ENCODE measurements at places on chromosomes 7 and 10.
A peak's percentile ranks its signal among the peaks of the same experiment; 100 is the strongest.

DNA sequence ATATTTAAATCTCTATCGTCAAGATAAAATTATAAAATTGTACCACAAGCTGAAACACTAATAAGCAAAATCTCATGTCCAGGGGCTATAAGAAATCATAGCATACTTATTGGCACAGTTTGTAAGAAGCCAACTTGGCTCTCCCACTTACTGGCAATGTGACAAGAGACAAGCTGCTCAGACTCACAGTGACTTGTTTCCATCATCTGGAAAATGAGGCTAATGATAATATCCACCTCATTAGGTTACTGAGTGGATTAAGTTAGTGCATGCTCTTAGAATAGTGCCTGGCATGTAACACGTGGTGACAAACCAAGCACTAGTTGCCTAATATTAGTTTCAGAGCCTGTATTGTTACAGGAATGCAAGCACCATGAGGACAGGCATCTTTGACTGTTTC is 234.4 kb downstream of the GLI3 start:
- no peak for DNase-seq

- no peak for DNase-seq
Observed at GRCh38 chr7:107045195-107045960, 873 bp downstream of the PRKAR2B start.

- DNase-seq = peak; percentile 26
Observed at GRCh38 chr7:112162142-112162766, 43.9 kb downstream of the DOCK4 start.

DNA sequence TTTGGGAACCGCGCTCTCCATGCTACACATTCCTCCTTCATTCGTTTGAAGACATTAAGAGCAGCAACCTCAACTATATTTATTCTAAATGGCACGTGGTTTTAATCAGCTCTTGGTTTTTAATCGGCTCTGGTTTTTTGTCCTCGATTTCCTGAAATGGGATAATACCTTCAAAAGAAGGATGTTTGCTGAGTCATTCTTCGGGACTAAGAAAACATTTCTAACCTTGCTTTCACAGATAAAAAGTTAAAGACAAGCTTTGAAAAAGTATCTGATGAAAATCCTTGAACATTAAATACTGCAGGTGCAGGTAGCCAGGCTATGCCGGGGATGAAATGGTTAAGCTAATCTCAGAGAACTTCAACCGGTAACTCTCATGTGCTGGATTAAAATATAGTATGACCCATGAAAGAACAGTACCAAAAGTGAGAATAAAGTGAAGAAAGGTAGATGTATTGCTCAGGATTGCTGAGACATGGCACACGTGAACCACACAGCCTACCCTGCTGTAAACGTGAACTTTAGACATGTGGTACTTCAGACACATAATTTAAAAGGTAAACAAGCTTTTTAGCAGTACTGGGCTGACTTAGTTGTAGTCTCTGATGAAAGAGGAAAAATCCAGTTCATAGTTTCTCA is 89.1 kb downstream of the PTPRN2 start:
- no peak for DNase-seq

DNA sequence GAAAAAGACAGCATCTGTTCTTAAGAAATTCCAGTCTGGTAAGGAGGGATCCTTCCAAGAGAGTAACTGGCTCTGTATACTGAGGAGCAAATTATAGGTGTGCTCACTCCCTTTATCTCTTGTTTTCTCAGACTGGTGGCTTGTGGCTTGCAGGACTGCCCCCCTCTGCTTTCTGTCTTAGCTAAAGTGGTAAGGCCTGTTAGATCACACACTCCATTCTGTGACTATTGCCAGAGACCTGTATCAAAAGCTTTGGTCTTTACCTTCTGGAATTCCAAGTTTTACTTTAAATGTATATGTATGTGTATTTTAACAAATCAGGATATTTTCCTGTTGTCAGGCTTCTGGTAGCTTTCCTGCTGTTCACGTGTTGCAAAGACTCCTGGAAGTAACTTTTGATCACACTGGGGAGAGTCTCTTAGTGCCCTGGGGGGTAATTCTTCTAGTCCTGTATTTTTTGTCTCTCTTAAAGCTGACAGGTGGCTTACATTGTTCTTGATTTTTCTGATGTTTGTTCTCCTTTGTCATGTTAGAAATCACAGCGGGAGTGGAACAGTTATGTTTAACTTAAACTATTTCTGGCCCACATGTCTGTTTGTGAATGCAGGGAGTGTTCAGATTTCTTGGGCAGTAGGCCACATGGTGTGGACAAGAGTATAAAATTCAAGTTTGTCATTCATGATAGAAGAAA is 99.0 kb downstream of the PLPP4 start:
- no peak for DNase-seq

GRCh38 chr10:122454603-122455080 is at the start of gene ARMS2:
Gene ARMS2 (plus strand): TSS chr10:122454653. CDS start chr10:122454728, 75 bp downstream.
- no peak for DNase-seq

DNA sequence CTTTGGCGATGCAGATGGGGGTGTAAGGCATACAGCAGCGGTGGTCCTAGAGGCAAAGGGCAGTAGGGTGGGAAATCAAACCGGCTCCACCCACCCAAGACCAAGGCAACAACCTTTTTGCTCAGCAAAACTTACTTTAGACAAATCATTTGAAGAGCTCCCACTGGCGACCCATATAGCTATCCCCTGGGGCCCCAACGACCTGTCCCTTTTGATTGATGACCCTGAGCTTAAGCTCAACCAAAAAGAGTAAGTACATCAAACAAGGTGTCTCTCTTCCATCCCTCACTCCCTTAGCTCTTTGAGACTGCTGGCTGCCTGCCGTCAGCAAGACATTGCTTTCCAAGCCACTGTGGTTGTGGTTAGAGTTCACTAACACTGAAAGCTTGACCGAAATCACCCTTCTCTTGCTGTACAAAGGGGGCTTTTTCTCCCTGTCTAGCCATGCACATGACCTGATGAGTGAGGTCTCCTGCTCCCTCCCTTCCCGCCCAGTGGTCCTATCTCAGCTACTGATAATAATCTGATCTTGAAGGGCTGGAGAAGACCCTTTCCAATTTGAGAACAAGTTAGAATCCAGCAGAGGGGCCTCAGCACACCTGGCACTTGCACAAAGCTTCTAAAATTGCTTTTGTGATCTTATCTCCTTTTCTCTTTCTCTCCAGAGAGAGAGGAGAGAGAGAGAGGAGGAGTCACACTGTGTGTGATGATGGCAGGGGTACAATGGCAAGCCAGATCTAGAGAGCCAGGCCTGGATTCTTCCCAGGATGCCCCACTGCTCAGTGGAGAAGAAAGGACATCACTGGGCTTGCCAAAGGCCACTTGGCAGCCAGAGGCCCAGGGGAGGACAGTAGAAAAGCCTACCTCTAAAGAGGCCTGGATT is 42.2 kb downstream of the XPNPEP1 start:
- no peak for DNase-seq

DNA sequence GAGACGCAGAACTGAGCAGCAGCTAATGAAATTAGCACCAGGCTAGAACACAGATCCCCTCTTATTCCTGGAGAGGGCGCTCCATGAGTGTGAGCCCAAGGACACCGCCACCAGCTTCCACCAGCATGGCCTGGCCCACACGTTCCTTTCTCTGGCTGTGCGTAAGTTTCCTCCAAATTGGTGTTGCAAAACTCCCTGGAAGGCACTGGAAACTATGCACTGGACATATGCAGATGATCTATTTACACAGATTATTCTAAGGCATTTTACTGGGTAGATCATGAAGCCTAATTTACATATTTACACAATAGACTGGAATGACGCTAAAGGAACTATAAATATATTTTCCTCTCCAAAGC is 455.6 kb upstream of the FOXK1 start:
- no peak for DNase-seq

GRCh38 chr10:53601260-53601875 is 828.8 kb upstream of the MBL2 start:
- DNase-seq = peak; percentile 22

DNA sequence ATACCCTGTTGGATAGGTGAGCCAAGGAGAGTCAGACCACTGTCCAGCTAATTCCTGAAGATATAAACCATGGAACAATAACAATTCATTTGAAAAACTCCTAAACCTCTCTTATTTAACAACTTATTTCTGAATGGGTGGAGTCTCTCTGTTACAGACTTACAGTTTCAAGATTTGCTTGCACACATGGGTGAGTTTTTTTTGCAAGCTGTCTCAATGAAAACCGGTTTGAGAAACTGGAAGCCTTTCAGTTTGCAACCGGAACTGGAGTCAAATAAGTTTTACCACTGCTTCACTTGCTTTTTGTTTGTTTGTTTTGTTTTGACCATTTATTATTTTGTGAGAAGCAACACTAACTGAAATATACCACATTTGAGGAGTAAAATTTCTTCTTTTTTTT is 243.8 kb downstream of the MTERF1 start:
- no peak for DNase-seq

DNA sequence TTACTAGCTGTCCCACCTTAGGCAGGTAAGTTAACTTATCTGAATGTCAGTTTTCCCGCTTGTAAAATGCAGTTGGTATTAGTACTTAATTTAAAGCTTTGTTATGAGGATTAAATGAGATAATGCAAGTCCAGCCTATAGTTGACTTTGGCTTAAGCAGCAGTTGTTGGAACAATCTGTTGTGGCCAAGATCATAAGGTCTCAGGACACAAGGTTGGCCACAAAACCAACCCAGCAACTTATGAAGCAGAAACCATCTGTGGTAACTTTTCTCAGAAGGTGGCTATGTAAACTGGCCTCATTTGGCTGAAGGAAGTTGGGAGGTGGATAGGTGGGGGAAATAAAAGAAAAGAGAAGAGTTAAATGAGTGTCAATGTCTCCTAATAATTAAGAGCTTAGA is 29.4 kb downstream of the ENTPD1 start:
- DNase-seq = no peak

DNA sequence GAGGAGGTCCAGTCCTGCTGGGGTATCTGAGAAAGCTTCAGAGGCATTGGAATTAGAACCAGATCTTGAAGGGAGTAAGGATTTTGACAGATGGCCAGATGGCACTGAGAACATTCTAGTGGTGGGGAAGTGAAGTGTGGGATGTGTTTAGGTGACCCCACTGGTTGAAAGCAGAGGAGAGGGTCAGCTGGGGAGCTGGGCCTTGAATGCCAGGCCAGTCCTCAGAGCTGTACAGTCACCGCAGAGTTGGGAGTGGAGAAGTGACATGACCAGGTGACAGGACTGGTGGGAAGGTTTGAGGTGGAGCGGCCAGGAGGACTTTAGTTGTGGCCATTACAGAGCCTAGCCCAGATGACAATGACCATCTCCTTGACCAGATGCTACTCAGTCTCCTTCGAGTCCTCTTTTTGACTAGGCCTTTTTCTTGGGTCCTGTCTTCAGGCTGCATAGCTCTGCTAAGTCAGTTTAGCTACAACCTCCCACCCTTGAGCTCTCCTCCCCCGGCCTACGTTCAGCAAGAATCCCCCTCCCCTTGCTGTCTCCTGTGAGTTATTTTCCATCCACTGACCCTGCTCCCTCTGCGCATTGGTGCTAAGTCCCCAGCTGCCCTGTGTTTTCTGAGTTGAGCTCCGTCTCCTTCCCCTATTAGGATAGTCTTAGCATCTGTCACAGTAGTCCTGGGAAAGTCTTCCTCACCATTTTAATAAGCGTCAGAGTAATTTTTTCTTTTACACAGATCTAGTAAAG is 56.3 kb downstream of the CCNY start:
- DNase-seq = peak; percentile 55

GRCh38 chr7:44329081-44329480 is 3.7 kb upstream of the CAMK2B start:
- DNase-seq = no peak

- DNase-seq = no peak
Observed at GRCh38 chr10:109678857-109679256, 244.5 kb downstream of the XPNPEP1 start.

- DNase-seq = no peak
Observed at GRCh38 chr7:132486274-132486610, 90.0 kb downstream of the PLXNA4 start.

DNA sequence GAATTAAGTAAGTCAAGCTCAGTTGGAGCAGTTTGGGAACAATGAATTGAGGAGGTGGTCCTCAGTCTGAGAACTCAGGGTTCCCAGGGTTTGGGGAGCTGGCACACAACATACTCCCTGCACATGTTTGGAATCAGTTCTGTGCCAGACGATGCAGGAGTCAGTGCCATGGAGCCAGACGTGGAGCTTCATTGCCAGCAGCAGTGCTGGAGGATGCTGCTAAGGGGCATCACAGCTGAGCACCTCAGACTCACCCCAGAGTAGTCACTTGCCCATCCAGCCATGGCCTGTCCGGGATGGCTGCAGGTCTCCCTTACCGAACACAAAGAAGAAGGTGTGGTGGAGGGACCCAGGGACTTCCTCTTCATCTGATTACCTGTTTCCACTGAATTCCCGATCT is 7.9 kb downstream of the GIMAP5 start:
- no peak for DNase-seq

DNA sequence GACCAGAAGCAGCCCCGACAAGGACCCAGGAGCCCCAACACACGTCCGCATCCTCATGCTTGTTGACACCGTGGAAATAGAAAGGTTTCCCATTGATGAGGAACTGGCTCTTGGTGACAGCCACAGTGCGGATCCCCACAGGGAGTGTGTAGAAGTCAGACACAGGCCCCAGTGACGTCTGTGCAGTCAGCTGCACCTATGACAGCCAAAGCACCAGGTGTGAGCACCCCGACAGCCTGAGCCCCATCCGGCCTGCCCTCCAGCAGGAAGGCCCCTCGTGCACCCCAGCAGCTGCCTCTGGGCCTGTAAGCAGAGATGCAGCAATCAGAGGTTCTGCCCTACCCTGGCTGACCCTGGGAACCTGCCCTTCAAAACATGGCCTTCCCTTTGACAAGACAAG is 7.1 kb downstream of the GUSB start:
- DNase-seq = no peak

- no peak for DNase-seq
Observed at GRCh38 chr7:157008206-157009169, 2.0 kb downstream of the MNX1 start.

GRCh38 chr10:126502441-126502840 is 114.2 kb upstream of the ADAM12 start:
- DNase-seq = no peak

- DNase-seq = peak; percentile 100
Observed at GRCh38 chr7:94620703-94621118, 35.2 kb downstream of the SGCE start.

DNA sequence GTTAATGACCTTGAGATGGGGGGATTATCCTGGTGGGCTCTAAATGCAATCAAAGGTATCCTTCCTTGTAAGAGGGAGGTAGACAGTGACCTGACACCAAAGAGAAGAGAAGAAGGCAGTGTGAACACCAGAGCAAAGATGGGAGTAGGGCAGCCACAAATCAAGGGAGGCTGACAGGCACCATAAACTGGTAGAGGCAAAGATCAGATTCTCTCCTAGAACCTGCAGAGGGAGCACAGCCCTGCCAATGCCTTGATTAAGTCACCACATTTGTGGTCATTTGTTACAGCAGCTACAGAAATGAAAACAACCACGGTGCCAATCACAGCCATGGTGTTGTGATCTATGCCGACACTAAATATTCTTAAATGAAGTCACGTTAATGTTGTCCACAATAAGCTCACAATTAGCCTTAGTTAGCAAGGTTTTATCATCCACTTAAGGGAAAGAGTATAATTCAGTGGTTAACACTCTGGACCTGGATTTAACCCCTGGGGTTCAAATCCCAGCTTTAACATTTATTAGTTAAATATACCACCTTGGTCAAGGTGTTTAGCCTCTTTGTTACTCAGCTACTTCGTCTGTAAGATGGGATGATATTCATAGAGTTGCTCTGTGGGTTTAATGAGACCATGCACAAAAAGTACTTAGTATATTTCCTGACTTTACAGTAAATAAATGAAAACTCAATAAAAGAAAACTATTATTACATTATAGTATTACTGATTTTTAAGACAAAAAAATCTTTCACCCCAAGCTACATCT is 70.8 kb downstream of the SGMS1 start:
- peak; percentile 69 for DNase-seq

- no peak for DNase-seq
Observed at GRCh38 chr7:156628562-156628961, 12.0 kb upstream of the RNF32 start.
